Left hindlimb (tissue), 1 donor: ENCODE measurements at places on chromosomes 5 and 9.
A peak's percentile ranks its signal among the peaks of the same experiment; 100 is the strongest.

GRCh38 chr5:65075623-65076250 is 307.0 kb downstream of the CWC27 start:
- DNase-seq = no peak

DNA sequence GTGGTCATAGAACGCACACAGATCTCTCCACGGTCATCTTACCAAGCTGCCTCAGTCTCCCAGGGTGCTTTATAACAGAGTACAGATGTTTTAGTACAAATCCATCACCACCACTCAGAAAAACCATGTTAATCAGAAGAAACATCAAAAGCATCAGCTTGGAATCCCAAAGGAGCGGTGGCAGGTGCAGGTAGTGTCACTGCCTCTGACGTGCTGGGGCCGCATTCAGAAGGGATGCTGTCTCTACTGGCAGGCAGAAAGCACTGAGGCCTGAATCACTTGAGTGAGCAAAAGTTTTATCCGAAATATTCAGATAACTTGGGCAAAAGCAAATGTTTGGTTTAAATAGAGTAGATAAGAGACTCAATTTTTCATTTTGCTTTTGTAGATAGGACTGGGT is 448.4 kb upstream of the ZNF608 start:
- DNase-seq = no peak

- DNase-seq = no peak
These were observed 45.7 kb upstream of the PITX1 start for GRCh38 chr5:135079760-135080159.

- no peak for DNase-seq
These were observed 2.6 kb downstream of the SLC2A6 start for GRCh38 chr9:133476036-133476931.

DNA sequence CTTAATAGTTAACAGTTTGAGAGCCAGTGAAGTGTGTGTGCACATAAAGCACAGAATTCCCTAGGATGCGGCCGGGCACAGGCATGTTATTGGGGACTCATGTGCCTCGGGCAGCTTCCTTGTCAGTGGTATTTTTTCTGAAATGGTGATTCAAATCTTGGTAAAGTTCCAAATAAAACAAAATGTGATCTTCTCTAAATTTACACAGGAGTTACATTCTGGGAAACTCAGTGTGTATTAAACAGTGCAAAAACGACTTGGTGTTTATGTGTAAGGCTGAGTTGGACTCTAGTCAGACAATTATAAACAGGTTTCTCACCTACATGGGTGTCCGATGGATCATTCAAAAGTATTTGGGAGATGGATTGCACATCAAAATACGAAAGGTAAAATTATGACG is 48.9 kb downstream of the BOD1 start:
- DNase-seq = no peak

- DNase-seq = no peak
These were observed 378.7 kb downstream of the ENC1 start for GRCh38 chr5:74261866-74262265.

- DNase-seq = no peak
These were observed 49.8 kb downstream of the GABBR2 start for GRCh38 chr9:98658951-98659351.

GRCh38 chr5:79619854-79620253 is 7.6 kb downstream of the TENT2 start:
- no peak for DNase-seq

GRCh38 chr9:7320841-7321240 is 478.7 kb downstream of the DMAC1 start:
- no peak for DNase-seq

DNA sequence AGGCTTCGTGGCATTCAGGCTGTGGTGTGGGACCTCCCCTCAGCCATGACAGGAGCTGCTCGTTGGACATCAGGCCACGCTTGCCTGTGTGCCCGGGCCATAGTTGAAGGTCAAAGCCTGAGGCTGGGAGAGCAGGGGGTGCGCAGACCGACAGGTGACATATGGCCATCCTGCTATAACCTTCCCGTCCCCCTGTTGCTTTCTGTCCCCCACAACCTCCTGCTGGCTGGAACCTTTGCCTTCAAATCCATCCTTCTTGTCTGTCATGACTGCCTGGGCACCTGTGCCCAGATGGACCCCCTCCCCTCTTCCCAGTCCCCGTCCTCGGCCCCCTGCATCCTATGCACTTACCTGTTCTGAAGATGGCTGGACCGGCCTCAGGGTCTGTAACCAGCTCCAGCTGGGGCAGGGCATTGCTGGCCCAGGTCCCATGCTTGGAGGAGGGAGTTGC is 83.2 kb downstream of the WNK2 start:
- no peak for DNase-seq

GRCh38 chr9:135488527-135488926 is 8.9 kb downstream of the PPP1R26 start:
- no peak for DNase-seq

DNA sequence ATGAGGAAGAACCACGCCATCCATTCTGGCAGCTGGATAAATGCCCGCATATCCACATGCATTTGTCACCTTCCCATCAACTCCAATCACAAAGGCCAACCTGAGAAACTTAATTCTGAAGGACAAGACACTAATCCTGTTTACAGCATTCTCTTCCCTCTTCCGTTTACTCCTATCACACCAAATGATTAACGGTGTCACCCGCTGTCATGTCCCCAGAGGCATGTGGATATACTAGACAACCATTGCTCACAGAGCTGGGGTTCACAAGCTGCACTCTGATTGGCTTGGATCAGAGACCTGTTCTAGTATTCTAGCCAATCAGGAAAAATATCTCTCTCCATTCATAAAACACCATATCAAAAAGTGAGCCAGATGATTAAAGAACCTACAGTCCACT is 3.6 kb downstream of the MACROH2A1 start:
- no peak for DNase-seq

DNA sequence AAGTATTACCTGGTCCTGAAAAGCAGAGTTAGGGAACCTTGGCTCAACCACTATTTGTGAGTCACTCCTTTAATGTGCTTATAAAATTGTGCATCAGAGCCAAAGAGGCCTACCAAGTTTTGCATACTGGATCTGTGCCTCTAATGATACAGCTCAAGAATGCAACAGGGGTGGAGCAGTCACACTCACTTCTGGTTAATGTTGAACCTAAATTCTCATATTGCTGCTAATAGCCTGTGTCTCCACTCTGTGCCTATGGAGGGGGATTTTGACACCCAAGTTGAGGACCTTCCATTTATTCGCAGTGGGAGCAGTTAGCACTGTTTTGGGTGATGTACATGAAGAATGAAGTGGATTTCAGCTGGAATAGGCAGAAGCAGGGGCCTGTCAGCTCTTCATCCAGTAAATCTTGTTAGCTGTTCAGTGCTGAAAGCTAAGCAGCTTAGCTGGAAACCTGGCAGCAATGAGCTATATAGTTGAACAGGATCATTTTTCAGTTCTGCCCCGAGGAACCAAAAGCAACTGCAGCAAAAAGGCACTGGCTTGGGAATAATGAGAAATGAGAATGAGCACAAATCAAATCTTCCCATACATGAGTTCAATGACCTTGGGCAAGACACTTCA is 9.7 kb downstream of the SH3TC2 start:
- DNase-seq = peak; percentile 44

- peak; percentile 59 for DNase-seq
These were observed 789 bp downstream of the SEMA6A start for GRCh38 chr5:116573702-116574366.

DNA sequence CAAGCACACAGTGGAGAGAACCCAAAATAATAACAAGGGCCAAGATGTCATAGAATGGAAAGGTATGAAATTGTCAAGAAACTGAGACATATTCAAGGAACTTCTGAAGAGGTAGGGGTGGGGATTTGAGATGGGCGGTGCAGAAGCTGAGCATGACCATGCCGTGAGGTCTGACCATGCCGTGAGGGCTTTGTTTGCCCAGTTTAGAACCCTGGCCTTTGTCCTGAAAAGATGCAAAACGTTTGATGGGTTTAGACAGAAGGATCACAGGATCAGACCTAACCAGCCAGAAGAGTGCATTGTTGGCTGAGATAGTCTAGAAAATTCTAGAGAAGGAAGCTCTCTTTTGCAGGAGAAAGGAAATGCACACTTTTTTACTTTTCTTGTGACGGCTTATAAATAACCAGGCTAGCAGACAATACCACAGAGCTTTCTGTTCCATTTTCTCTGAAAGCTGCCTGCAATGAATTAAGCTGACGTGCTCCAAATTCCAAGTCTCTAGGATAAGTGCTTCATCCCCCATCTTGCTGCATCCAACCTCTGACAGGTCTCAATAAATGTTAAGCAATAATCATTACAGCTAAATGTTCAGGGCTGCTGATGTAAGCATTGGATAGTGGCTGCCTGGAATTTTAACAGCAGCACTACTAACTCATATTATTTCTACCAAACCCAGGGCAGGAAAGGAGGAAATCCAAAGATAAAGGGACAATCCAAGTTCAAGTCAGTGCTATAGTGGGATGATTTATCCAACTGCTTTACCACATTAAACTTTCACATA is 110.9 kb upstream of the IL6ST start:
- DNase-seq = no peak

- no peak for DNase-seq
These were observed 405.5 kb downstream of the EFNA5 start for GRCh38 chr5:107265193-107265592.

GRCh38 chr9:100011062-100011681 is 87.6 kb downstream of the ERP44 start:
- DNase-seq = no peak

- no peak for DNase-seq
These were observed 66.2 kb downstream of the SFXN1 start for GRCh38 chr5:175544586-175544985.

- no peak for DNase-seq
These were observed 733.9 kb downstream of the PRELID2 start for GRCh38 chr5:145101246-145101645.

GRCh38 chr5:100828071-100828897 is 74.8 kb downstream of the ST8SIA4 start:
- DNase-seq = no peak

GRCh38 chr5:5483880-5484598 is 61.6 kb downstream of the ICE1 start:
- DNase-seq = no peak

GRCh38 chr5:50595199-50595598 is 71.2 kb upstream of the PARP8 start:
- no peak for DNase-seq

GRCh38 chr5:84057211-84057610 is 327.5 kb downstream of the EDIL3 start:
- no peak for DNase-seq

DNA sequence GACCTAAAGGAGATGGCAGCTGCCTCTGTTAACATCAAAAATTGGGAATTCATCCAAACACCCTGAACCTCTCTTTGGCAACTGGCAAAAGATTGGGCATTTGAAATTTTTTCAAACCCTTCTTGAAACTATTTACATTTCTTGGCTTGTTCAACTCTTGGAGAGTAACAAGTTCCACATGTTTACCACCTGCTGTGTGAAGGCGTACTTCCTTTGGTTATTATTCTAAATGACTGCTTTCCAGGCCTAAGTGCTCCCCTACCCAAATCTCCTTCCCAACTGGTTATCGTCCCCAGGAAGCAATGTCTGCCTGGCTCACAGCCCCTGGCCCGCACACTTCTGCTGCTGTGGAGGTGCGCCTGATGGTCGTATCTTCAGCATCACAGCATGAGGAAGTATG is 422.7 kb downstream of the DMAC1 start:
- DNase-seq = no peak

DNA sequence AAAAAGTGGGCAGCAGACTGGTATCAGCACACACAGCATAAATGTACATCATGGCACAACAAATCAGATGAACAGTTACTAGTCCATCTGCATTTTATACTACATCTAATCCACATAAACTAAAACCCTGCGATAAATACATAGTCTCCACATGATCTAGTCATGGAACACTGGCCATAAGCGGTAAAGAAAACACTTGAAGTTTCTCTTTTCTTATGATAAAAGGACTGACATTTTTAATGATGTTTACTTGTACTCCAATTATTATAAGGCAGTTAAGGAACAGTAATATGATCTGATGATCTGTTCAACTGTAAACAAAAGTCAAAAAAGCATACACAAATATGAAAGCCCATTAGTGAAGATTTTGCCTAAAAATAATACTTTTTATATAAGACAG is 112.5 kb downstream of the MPDZ start:
- no peak for DNase-seq

DNA sequence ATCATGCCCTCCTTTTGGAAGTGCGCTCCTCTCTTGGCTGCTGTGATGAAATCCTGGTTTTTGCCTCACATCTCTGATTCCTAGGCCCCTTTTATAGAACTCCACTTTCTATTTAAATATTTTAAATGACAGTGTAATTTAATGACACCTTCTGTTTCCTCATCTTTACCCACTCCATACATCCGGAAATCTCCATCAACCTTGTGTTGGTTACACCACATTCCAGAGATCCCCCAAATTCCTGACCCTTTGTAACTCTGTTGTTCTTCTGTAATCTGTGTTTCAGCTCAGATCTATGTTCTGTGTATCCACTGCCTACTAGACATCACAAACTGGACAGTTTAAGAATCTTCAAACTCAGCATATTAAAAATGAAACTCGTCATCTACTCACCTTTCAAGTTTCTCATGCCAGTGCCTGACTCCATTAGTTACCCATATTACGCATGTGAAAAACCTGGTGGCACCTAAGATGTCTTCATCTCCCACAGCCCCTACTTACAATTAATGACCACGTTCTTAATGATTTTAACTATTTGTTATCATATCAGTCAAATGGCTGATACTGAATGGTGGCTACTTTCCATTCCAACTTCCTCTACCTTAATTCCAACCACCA is 25.1 kb downstream of the PARP8 start:
- DNase-seq = no peak
